ENCODE measurements at places on chromosomes 16 and 17. TPM values are rescaled to one million over a fixed set of nuclear protein-coding genes. Genes with fewer than 3 reads are reported as not detected.

Gene KRTAP4-5
- polyA plus RNA-seq: not detected

Gene GDPD1
- 2.4 TPM for polyA plus RNA-seq

Gene DHX40
- 55.8 TPM for polyA plus RNA-seq

Gene CDH5
- not detected for polyA plus RNA-seq

Gene SHISA6
- polyA plus RNA-seq: not detected

Gene CES5A
- polyA plus RNA-seq: not detected

Gene ABI3
- polyA plus RNA-seq: not detected

Gene PIGQ
- 25.2 TPM for polyA plus RNA-seq

Gene NPW
- 1.2 TPM for polyA plus RNA-seq

Gene OR1F1
- 0.31 TPM for polyA plus RNA-seq

Gene ENPP7
- polyA plus RNA-seq: not detected

Gene CDH8
- polyA plus RNA-seq: 0.23 TPM

Gene TBC1D3
- polyA plus RNA-seq: not detected

Gene PPP1R9B
- 32.4 TPM for polyA plus RNA-seq

Gene KIF18B
- polyA plus RNA-seq: 41.7 TPM

Gene MRC2
- polyA plus RNA-seq: 38.8 TPM

Gene KCNAB3
- 3.2 TPM for polyA plus RNA-seq

Gene MPP2
- 3.4 TPM for polyA plus RNA-seq

Gene KRT36
- not detected for polyA plus RNA-seq

Gene CBX1
- 170 TPM for polyA plus RNA-seq

Gene TBC1D3G
- polyA plus RNA-seq: 0.08 TPM

Gene HSD11B2
- polyA plus RNA-seq: 1.6 TPM

Gene HERPUD1
- 58.7 TPM for polyA plus RNA-seq

Gene CORO7
- polyA plus RNA-seq: 12.6 TPM

Gene HSF4
- polyA plus RNA-seq: 22.0 TPM

Gene CACNG4
- polyA plus RNA-seq: 9.8 TPM

Gene SEZ6L2
- polyA plus RNA-seq: 9.0 TPM

Gene IQCK
- polyA plus RNA-seq: 12.1 TPM

Gene TMEM238L
- polyA plus RNA-seq: not detected

Gene SDK2
- polyA plus RNA-seq: 0.36 TPM

Gene TEX14
- polyA plus RNA-seq: 0.08 TPM

Gene CSH2
- not detected for polyA plus RNA-seq

Gene ZNF200
- 6.9 TPM for polyA plus RNA-seq

Data from A549 (cell line).